D721Med (cell line): ENCODE measurements at places on chromosomes 5 and 9.

DNA sequence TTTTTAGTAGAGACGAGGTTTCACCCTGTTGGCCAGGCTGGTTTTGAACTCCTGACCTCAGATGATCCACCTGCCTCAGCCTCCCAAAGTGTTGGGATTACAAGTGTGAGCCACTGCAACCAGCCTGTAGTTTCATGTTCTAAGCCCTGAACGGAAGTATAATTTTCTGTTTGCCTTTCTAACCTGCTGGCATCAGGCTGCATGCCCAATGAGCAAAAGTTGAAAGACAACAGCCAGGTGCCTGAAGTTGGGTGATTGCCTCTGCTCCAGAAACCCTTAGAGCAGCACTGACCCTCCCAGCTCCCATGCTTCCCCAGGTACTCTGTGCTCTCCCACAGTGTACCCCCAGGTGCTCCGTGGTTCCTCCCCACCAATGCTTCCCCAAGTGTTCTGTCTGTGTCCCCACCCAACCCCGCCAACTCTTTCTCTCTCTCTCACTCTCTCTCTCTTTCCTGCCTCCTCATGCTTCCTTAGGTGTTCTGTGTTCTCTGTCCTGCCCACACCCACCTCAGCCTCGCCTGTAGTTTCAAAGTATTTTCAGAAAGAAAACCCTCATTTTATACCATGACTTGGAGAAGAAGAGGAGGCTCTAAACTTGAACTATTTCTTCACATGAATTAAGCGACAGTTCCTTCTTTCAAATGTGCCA, 145.3 kb downstream of the SNCAIP start:
- DNase-seq = no peak

DNA sequence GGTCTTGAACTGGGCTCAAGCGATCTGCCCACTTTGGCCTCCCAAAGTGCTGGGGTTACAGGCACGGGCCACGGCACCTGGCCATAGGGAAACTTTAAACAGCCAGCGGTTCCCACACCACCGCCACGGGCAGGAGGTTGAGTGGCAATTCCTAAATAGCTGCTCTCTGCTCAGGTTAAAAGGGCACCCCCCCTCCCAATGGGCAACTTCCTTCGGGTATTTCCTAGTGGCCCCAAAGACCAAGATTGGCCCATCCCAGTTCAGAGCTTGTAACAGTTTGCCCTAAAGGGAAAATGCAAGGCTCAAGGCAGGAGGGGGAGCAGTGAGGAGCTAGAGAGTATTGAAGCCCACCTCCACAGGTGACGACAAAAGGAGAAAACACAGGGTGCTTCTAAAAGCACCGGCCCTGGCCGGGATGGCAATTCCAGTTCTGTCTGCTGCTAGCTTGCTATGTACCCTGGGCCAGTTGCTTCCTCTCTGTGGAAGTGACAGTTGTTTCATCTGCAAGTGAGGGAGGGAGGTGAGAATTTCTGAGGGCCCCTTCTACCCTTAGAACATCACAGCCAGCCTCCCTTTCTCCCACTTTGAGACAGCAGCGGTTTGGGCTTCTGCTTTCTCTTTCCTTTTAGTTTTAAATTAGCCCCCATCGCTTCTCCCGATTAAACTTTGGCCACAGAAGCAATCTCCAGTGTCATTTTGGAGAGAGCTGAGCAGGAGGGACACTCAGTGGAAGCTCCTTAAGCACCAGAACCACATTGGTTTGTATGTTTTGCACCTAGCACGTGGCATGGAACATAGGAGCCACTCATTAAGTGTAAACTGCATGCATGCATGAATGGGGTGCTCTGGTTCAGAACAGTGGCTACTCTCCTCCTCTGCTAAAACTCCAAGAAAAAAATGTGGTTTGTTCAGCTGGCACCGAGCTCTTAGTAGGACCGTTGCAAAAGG, 17.3 kb upstream of the TNIP1 start:
- no peak for DNase-seq

GRCh38 chr9:93288341-93288740, 104.4 kb downstream of the WNK2 start:
- DNase-seq = no peak

DNA sequence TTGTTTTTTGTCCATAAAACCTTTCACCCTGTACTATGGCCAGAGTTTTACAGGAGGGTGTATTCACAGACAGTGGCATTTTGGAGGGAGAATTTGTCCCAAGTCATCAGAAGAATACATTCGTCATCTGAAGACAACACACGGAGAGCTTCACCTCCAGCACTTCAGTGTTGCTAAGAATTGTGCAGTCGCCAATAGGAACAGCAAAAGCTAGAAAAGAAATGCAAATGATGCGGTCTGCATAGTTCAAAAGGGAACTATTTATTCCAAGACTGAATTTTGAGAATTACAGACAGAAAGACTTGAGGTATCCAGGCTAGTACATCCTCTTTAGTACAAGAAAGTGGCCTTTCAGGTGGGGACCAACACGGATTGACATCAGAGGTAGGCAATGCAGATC, 399.2 kb upstream of the KIF2A start:
- DNase-seq = no peak

- DNase-seq = no peak
Observed at GRCh38 chr5:88480801-88481499, 212.3 kb upstream of the TMEM161B start.

DNA sequence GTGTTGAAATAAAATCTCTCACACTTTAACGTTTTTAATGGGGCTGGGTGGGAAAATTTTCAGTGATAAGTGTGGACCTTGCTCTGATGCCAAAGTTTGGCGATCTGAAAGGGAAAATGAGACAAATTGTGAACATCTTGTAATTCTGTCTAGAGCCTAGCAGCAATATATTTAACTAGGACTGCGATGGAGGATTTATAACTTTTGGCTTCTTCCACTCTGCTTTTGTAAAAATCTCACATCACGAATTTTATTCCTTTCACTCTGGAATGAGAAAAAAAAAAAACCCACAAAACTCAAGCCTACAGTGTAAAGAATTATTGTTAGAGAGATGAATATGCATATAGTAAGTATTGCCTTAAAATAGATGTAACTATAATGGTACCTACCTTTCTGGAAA, 19.9 kb downstream of the CCNH start:
- no peak for DNase-seq

DNA sequence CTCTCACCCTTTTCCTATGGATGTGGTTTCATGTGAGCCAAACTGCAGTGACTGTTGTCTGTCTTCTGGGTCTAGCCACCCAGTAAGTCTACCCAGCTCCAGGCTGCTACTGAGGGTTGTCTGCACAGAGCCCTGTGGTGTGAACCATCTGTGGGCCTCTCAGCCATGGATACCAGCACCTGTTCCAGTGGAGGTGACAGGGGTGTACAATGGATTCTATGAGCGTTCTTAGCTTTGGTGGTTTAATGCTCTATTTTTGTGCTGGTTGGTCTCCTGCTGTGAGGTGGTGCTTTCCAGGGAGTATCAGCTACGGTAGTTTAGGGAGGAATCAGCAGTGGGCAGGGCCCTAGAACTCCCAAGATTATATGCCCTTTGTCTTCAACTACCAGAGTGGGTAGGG, 186.7 kb downstream of the NR2F1-AS1 start:
- no peak for DNase-seq

- no peak for DNase-seq
Observed at GRCh38 chr5:155017610-155018009, 4.1 kb downstream of the KIF4B start.

- no peak for DNase-seq
Observed at GRCh38 chr5:174798551-174798951, 74.2 kb downstream of the MSX2 start.

GRCh38 chr5:159921721-159922120, 5.4 kb downstream of the ADRA1B start:
- no peak for DNase-seq

- no peak for DNase-seq
Observed at GRCh38 chr9:35280399-35280798, 118.6 kb downstream of the UNC13B start.

DNA sequence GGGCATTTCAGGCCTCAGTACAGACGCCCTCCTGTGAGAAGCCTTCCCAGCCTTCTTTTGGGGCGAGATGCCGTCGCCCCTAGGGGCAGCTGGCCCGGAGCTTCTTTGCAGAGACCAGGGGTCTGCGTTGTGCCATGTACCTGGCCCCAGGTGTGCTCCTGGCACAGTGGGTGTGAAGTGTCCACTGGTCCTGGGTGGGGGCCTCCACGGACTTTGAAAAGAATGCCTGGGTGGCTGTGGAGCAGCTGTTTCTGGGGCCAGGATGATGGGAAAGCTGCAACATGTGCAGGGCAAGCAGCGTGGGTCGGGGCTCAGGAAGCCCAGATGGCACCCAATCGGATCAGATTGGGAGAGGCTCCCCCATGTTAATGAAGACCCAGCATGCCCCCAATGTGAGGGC, 47.8 kb downstream of the WNK2 start:
- no peak for DNase-seq

DNA sequence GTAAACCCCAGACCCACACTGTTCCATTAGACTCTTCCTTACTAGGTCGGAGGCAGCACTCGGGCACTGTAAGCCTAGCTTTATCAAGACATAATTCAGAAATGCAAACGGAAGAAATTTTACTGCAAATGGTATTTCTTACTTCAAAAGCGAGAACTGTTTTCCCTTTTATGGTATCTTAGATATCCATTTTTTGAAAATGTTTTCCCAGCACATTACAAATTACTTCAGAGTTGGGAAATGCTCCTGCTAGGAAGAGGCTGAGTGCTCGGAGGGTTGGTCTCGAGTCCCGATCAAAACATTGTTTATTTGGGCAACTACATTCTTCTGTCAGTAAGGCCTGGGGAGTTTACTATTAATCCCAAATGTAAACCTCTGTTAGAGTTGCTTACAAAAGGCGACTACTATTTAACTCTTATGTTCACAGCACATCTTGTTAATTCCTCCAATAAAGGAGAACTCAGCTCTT, 332.9 kb downstream of the CWC27 start:
- no peak for DNase-seq

GRCh38 chr9:137816531-137817235, 60.9 kb upstream of the CACNA1B start:
- DNase-seq = no peak

- no peak for DNase-seq
Observed at GRCh38 chr9:133199648-133200321, 9.3 kb downstream of the OBP2B start.

DNA sequence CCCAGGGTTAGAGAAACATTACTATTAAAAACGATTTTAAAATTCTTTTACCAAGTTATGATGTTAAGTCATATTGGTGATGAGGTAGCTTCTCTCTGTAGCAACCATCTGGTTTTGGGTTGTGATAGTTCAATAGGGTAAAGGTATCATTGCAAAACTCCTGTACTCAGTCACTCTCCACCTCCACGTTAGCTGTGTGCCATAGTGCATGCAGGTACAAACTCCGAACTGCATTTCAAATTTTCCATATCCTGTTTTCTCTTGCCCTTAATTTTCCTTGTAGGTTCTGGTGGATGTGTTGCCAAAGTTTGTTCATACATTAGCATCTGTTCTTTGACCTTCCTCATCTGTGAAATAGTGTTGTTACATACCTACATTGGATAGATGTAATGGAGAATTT, 53.1 kb upstream of the ARRDC3 start:
- DNase-seq = no peak

- no peak for DNase-seq
Observed at GRCh38 chr5:38528162-38528703, 28.2 kb downstream of the LIFR start.

GRCh38 chr9:87528969-87529368, 31.3 kb downstream of the DAPK1 start:
- DNase-seq = no peak

DNA sequence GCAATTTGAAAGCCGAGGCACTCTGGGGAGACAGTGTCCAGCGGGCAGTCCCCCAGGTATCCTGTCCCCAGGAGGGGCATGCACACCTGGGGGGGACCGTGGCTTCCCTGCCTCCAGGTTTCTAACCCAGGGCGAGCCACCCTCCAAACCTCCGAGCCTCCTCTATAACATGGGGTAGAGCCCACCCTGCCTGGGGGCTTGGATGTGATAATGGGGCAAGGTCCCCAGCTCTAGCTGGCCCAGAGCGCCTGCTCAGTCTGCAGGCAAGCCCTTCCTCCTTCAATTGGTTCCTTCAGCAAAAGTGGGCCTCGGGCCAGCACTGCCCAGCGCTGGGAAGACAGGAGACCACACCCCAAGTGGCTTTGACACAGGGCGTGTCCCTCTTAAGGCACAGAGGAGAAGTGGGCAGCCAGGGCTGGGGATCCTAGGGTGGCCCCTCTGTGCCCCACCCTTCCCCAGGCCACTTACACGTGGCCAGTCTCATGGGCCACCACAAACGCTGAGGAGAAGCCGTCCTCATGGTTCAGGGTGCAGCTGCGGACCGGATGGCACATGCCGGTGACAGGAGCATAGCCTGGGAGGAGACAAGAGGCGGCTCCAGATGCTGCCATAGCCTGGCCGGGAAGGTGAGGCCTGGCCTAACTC, 94.3 kb downstream of the ZNF354C start:
- no peak for DNase-seq

GRCh38 chr5:40984884-40985283, 75.6 kb downstream of the C7 start:
- no peak for DNase-seq

- no peak for DNase-seq
Observed at GRCh38 chr5:100110497-100110896, 424.7 kb upstream of the FAM174A start.

DNA sequence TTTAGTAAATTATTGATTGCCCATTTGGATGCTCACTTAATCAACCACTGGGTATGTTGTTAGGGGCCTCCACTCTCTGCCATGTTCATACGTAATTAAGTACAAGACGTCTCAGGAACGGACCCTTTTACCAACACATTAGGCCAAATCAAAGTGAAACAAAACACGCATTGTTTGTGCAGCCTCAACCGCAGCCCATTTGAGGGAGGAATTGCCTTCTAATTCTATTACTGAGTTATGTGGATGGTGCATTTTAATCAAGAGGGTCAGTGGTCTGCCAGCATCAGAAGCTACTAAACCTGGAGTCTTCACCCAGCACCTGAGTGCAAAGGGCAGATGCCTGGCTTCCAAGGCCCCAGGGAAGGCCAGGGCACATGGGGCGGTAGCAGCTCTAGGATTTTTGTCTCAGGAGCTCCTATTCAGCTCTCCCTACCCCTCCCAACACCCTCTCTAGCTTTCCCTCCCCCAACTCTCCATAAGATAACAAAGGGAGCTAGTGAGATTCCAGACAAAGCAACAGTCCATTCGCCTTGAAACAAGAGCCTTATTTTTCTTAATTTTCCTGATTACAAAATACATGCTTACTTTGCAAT, 7.9 kb upstream of the MED27 start:
- DNase-seq = no peak

DNA sequence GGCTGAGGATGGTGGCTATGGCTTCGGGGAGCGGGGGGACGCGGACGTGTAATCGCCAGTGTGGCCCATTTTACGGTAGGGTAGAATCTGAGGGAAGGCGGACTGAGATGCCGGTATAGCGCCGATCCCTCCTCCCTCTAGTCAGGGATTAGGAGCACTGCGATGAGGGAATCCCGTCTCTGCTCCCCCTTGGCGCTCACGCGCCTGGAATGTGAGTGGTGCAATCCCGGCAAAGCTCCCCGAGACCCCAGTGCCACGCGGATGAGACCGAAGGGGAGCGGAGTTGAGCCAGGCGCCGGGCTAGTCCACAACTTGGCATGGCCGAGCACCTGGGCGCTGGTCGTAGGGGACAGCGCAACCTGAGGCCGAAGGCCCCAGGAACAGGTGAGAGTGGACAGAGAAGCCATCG, 2.2 kb downstream of the NPR3 start:
- DNase-seq = no peak
